Renal pelvis (tissue), 12 donors: ENCODE measurements at places on chromosomes 5 and 9. TPM values are rescaled to one million over a fixed set of nuclear protein-coding genes. Genes with fewer than 3 reads are reported as not detected.

- no peak for DNase-seq
Observed at GRCh38 chr9:129164246-129164930, 13.7 kb downstream of the IER5L start.

GRCh38 chr5:39191216-39191615 is 28.1 kb downstream of the FYB1 start:
- no peak for DNase-seq

GRCh38 chr9:20994486-20994885 is 37.0 kb downstream of the HACD4 start:
- DNase-seq: no peak

DNA sequence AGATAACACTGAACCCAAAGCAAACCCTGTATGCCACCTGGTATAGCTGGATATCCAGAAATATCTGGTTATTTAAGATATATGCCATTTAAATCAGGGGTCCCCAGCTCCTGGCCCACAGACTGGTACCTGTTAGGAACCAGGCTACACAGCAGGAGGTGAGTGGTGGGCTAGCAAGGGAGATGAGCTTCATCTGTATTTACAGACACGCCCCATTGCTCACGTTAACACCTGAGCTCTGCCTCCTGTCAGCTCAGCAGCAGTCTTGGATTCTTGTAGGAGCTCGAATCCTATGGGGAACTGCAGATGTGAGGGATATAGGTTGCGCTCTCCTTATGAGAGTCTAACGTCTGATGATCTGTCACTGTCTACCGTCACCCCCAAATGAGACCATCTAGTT is 646.6 kb downstream of the TLE4 start:
- DNase-seq: no peak

DNA sequence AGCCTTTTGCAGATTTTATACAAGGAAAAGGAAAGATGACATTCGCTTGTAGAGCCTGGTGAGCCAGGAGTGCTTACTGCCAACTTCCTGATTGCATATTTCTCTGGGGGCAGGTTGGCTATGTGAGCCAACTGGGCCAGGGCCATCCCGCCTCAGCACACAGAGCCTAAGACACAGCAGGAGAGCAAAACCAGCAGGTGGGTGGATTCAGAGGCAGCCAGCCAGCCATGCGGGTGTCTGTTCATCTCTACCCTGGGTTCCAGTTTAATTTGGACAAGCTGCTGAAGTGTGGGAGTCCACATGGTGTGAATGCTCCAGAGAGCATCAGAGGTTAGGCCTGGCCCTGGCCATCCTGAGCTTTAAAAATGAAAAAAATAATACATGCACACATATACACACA is 291.4 kb downstream of the ARHGEF28 start:
- no peak for DNase-seq

- no peak for DNase-seq
Observed at GRCh38 chr5:130520211-130520610, 615.9 kb downstream of the CHSY3 start.

DNA sequence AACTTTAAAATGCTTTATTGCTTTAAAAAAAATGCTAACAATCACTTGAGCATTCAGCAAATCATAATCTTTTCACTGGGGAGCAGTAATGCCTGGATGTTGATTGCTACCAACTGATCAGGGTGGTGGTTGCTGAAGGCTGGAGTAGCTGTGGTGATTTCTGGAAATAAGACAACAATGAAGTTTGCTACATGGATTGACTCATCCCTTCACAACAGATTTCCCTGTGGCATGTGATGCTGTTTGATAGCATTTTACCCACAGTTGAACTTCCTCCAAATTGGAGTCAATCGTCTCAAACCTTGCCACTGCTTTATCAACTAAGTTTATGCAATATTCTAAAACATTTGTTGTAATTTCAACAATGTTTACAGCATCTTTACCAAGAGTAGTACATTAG is 83.3 kb downstream of the MLLT3 start:
- no peak for DNase-seq

The RNF183 gene
- polyA plus RNA-seq: 7.0 TPM

The PTBP3 gene
- polyA plus RNA-seq: 76.2 TPM

The MCC gene
- polyA plus RNA-seq: 30.1 TPM
